ENCODE measurements at places on chromosomes 6 and 20.

- peak; percentile 71 for DNase-seq
These were observed 86.4 kb downstream of the ADGRG6 start for GRCh38 chr6:142387997-142388815.

DNA sequence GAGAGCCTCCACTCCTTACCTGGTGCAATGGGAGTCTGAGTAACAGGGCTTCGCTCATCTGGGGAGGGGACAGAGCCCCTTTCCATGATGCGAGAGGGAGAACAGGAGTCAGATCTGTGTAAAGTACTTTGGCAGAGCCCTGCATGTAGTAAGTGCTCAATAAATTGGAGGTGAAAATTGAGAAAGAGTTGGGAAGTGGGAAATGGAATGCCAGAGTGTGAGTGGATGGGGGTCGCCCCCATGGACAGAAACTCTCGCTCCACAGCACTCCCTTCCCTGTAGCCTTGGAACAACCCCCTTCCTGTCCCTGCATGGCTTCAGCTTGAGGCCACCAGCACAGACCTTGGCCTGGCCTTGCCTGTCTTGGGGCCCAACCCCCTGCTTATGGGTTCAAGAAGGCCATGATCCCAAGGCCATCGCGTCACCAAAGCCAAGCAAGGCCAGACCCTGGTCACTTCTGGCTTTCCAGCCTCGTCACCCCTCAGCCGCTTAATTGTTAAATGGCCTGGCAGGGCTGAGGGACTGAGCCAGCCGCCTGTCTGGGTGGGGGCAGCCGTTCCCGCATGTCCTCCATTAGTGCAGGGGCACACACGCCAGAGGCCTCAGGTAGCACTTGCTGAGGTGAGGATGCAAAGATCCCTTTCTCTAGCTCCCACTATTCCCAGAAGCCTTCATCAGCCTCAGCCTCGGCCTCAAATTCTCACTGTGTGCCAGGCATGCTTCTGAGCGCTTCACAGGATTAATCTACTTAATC, 93.7 kb upstream of the PTPN1 start:
- no peak for DNase-seq

- DNase-seq, result no peak
These were observed 81.1 kb downstream of the SNX5 start for GRCh38 chr20:17887331-17888030.

GRCh38 chr20:32158943-32159660, 48.4 kb downstream of the PLAGL2 start:
- DNase-seq, result no peak

DNA sequence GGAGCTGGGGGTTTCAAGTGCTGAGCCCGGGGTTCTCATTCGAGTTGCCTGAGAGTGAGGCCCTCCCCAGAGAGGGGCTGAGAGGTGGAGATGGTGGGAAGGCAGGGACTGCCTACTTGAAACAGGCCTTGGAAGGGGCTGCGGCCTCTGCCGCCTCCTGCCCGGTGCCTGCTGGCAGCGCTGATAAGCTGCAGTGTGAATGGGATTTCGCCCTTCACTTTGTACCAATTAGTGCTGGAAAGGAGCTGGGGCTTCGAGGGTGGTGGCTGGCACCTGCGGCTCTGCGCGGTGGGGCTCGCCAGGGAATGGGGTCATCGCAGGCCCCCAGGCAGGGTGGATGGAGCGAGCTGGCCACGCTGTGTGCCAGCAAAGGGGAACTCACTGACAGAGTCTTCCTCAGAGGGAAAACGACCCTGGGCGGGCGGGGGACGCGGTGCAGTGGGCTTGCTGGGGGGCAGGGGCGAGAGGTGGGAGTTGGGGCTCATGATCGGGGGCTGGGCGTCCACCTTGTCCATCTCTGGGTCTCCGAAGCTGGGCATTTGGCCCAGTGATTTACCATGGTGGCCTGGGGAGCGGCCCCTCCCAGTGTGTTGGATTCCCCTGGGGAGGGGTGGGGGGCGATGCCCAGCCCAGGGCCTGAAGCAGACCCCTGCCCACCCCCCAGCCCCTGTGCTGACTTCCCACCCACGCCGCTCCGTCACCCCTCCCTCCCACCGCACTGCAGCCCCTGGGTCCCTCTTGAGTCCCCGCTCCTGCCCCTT, 22.9 kb downstream of the COL20A1 start:
- no peak for DNase-seq

DNA sequence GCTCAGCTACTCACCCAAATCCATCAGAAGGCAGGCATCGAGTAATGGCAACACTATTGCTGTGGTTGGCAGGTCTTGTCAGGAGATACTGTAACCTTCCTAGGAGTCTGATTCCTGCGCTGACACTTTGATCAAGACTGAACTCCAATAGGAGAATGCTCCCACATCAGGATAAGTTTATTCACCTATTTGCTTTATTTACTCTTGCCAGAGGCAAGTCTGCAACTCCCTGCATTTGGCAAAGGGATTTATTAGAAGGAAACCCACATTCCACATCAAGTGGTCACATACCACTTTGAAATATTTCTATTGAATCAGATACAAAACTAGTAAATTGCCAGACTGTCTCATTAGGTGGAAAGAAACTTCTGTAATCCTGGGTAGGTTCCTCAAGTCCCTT, 43.5 kb downstream of the ZFAND3 start:
- peak; percentile 73 for DNase-seq

- no peak for DNase-seq
These were observed 46.6 kb downstream of the DTNBP1 start for GRCh38 chr6:15616261-15616660.

GRCh38 chr6:29647927-29648642, 8.8 kb upstream of the MOG start:
- DNase-seq, result peak; percentile 45

DNA sequence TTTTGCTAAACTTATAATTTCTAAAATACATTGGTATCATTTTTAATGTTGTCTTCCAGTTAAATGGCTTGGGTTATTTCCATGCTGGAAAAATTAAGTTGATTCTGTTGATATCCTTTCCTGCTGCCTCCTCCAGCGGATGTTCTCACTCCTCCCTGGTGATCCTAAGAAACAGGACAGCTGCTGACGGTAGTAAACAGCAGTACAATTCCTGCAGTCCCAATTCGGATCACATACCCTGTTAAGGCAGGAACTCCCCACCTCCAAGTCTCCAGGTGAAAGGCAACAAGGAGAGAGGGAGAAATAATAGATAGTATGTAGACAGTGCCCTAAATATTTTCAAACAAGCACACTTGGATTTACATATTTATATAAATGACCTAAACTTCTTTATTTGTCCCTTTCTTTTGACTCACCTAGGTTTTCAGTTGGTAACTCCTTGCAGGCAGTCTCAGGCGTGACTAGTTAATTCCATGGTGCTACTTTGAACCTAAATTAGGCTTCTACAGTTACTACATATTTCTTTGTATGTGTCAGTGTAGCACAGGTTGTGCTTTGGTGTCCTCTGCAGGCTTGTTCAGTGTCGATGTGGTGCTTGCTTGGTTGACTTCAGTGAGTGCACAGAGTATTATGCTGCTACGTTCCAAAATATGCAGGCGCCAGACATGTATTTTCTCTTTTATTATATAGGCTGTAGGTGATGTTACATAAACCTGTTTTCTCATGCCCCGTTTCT, 126.0 kb downstream of the ADGRB3 start:
- DNase-seq, result no peak

GRCh38 chr6:17816921-17817611, 110.3 kb upstream of the NUP153 start:
- peak; percentile 23 for DNase-seq

DNA sequence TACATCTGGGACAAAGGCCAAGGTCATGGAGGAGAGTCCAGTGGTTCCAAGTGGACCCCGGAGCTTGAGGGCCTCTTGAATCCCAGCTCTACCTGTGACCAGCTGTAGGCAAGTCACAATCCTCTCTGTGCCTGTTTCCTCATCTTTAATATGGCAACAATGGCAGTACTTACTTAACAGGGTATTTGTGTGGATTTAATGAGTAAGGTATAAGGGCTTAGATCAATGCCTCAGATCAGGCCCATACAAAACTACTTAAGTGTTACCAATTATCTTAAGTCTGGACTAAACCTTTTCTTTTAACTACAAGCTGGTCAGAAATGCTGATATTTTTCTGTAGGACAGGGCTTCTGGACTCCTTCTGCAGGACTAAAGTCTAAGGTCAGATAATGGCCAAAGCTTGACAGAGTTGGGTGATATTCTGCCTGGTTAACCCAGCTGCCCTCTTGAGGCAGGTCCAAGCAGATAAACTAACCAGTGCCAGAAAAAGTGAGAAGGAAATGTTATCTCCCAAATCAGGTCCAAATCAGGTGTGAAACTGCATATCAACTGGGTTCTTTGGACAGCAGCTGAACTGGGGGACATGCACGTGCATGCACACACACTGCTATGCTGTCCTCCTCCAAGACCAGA, 2.2 kb downstream of the SULF2 start:
- no peak for DNase-seq

- DNase-seq, result peak; percentile 32
These were observed 7.3 kb upstream of the YTHDF1 start for GRCh38 chr20:63223121-63223825.

DNA sequence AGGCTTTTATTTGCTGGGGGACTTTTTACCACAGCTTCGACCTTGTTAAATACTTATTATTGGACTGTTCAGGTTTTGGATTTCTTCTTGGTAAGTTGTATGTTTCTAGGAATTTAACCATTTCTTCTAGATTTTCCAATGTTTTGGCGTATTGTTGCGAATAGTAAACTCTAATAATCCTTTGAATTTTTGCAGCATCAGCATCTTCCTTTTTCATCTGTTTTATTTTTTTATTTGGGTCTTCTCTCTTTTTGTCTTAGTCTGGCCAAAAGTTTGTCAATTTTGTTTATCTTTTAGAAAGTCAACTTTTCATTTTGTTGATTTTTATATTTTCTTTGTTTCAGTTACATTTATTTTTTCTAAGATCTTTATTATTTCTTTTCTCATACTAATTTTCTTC, 1272.0 kb downstream of the HACE1 start:
- DNase-seq, result no peak

- DNase-seq, result peak; percentile 6
These were observed 2.7 kb downstream of the CTSA start for GRCh38 chr20:45893831-45894230.

DNA sequence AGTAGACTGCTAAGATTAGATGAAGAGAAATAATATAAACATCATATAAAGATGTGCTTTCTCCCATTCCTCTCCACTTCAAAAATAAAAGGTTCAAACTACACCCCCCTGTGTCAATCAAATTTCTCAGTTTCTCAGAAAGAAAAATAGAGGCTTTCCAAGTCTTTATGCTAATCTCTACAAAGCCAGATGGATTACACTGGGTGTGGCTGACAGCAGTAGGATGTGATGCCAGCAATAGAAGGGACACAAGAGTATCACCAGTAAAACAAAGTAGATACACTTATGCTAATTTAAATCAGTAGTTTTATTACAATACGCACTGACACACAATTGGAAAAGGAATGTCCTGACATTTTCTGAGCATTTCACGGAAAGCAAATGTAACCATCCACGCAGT, 353.4 kb downstream of the RNGTT start:
- DNase-seq, result no peak

- no peak for DNase-seq
These were observed 886.6 kb upstream of the ADGRB3 start for GRCh38 chr6:67748521-67748920.

DNA sequence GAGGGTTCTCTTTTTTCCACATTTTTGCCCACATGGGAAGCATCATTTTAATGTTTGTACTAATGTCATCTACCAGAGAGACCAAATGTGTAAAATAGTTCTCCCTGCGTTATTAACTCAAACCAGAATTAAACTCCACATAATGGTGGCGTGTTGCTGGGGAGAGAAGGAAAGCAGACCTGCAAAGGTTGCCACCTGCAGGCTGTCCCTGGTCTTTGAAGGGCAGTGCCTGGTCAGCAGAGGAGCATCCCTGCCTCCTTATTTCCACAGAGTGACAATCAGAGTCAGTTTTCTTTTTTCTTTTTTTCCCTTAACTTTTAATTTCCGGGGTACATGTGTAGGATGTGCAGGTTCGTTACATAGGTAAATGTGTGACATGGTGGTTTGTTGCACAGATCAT, 214.5 kb downstream of the TBX18 start:
- DNase-seq, result no peak

DNA sequence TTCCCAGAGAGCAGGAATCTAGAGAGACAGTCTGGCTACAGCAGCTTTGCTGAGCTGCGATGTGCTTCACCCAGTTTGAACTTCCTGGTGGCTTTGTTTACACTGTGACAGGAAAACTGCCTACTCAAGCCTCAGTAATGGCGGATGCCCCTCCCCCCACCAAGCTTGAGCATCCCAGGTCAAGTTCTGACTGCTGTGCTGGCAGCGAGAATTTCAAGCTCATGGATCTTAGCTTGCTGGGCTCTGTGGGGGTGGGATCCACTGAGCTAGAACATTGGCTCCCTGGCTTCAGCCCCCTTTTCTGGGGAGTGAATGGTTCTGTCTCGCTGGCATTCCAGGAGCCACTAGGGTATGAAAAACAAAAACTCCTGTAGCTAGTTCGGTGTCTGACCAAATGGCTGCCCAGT, 91.0 kb upstream of the ESR1 start:
- no peak for DNase-seq

DNA sequence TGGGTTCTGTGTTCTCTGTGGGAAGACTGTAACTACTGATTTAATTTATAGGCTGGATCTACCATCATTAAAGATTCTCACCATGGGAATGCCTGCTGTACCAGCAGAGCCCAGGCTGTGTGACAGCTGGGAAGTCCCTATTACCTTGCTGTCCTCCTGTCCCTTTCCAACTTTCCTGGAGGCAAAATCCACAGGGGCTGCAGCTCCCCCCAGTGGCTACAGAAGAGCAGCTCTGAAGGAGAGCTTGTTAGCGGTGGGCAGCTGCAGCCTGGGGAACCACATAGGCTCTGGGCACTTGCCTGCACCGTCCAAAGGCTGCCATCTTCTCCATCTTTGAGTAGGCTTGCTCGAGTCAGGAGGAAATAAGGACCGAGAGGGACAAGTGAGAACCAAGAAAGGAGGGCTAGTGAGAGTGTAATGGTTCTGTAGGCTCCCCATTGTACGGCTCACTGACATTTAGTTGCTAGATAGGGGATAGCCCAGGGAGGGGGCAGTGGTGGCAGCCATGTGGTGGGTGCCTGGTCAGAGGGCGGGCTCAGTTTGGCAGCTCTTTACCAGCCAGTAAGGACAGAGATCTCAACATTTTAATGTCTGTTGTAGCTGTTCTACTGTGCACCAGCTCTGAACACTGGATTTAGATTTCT, 155.1 kb upstream of the MLIP start:
- DNase-seq, result peak; percentile 43

DNA sequence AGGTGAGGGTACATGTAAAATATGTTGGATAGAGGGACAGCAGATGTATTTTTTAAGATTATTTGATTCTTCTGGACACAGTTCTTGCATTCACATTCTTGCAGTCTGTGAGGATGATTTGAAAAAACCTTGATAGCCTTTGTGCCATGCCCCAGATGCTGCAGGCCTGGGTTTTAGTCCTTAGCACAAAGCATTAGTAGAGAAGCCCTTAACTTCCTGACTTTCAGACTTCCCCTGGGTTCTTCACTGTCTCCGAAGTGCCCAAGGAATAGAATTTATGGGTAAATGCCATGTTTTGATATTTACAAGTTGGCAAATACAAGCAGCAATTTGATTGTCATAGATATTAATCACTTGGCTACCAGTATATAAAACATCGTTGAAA, 67.6 kb upstream of the SUPT3H start:
- no peak for DNase-seq
